CD4-positive, alpha-beta T cell treated with Interferon alpha-2 for 1 hour (primary cell): ENCODE measurements at places on chromosomes 11 and 22.
A peak's percentile ranks its signal among the peaks of the same experiment; 100 is the strongest.

- DNase-seq: no peak
Observed at GRCh38 chr11:104682206-104682605, 216.1 kb downstream of the CASP12 start.

- DNase-seq: no peak
Observed at GRCh38 chr11:65040520-65040846, 527 bp upstream of the SAC3D1 start.

- no peak for DNase-seq
Observed at GRCh38 chr11:86152006-86152862, 83.3 kb upstream of the PICALM start.

GRCh38 chr11:82653752-82654151 lies 79.9 kb downstream of the FAM181B start:
- no peak for DNase-seq

- peak; percentile 18 for DNase-seq
Observed at GRCh38 chr11:126317756-126318573, 14.1 kb downstream of the DCPS start.

- DNase-seq: no peak
Observed at GRCh38 chr22:47724751-47725150, 962.3 kb downstream of the TBC1D22A start.

- no peak for DNase-seq
Observed at GRCh38 chr22:36443198-36443770, 38.2 kb downstream of the TXN2 start.

DNA sequence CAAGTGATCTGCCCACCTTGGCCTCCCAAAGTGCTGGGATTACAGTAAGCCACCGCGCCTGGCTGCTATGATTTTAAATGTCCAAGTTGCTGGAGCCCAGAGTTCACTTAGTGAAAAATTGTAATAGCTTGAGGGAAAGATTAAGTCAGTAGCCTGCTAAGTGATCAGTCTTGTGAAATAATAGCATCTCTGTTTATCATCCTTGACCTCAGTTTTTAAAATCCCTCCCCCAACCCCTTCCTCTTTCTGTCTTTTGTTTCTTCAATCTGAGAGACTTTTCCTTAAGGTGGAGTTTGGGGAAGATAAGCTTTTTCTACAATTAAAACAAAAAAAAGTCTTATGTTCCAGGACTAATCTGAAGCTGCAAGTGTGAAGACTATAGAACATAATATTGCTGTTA lies 6.4 kb downstream of the HIPK3 start:
- DNase-seq: no peak

- DNase-seq: no peak
Observed at GRCh38 chr11:75277991-75278790, 37.6 kb downstream of the TPBGL start.

GRCh38 chr11:126755526-126755925 lies 245.0 kb downstream of the KIRREL3 start:
- DNase-seq: no peak

DNA sequence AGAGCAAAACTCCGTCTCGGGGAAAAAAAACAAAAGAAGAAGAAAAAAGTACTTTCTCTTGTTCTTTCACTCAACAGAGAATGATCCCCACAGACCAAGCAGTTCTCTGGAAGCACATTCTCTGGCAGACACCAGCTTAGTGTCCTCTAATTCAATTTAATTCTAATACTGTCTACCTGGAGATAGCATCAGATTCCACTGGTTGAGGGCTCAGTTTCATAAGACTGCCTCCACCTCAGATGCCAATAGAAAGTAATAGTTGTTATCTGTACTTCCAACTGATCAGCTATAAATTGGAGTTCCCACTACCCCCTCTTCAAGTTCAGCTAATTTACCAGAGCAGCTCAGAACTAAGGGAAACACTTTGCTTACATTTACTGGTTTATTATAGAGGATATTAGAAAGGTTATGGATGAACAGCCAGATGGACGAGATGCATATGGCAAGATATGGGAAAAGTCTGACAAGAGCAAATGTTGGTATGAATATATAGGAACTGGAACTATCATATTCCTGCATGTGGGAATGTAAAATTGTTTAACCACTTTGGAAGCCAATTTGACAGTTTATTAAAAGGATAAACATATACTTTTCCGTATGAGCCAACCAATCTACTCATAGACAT lies 64.3 kb downstream of the TMEM135 start:
- no peak for DNase-seq

DNA sequence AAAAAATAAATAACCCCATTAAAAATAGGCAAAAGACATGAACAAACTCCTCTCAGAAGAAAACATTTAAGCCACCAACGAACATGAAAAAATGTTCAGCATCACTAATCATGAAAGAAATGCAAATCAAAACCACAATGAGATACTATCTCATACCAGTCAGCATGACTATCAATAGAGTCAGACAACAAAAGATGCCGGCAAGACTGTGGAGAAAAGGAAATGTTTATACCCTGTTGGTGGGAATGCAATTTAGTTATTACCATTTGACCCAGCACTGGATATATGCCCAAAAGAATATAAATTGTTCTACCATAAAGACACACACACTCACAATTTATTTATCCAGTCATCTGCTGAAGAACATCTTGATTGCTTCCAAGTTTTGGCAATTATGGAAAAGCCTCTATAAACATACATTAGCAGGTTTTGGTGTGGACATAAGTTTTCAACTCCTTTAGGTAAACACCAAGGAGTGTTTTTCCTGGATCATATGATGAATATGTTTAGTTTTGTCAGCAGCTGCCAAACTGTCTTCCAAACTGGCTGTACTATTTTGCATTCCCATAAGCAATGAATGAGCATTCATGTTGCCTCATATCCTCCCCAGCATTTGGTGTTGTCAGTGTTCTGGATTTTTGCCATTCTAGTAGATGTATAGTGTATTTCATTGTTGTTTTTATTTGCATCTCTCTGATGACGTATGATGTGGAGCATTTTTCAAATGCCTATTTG lies 28.0 kb downstream of the OR8D1 start:
- DNase-seq: no peak

GRCh38 chr11:65308281-65308891 lies 6.3 kb upstream of the CDC42EP2 start:
- no peak for DNase-seq
